ENCODE measurements at places on chromosomes 5 and 9. TPM values are rescaled to one million over a fixed set of nuclear protein-coding genes. Genes with fewer than 3 reads are reported as not detected.

GRCh38 chr5:74341221-74341620 lies 299.3 kb downstream of the ENC1 start:
- DNase-seq, result no peak

DNA sequence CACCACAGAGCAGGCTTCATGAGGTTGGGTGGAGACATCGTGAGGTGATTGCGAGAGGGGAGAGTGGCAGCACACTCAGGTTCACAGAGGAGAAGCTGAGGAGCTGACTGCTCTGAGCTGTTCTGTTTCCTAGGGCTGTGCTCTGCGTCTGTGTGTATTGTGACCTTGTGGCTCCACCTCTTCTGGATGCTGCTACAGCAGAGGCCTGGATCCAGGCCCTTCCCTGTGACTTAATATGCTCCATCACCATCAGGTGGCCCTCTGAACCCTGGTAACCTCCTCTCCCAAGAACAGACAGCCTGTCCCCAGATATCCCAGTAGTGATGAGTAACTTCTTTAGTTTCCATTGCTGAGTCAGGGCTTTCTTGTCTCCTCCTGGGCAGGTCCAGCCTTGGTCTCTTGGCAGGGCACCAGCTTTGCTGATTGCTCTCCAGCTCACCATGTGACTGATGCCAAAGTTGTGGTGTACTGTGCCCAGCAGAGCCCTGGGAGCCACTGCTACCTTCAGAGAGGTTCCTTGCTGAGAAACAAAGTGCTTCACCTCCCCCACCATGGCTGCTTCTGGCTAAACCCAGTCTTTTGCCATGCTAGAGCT lies 212.8 kb upstream of the CHD1 start:
- DNase-seq, result peak; percentile 18

GRCh38 chr9:105419816-105420597 lies 27.8 kb upstream of the FSD1L start:
- DNase-seq, result no peak

The GABRA1 gene
- not detected for total RNA-seq

Measured in adrenal gland (tissue), 19 donors.